Frontal cortex (tissue), 4 donors: ENCODE measurements at places on chromosomes 7 and 10. TPM values are rescaled to one million over a fixed set of nuclear protein-coding genes. Genes with fewer than 3 reads are reported as not detected.
A peak's percentile ranks its signal among the peaks of the same experiment; 100 is the strongest.

MYL7 gene
- total RNA-seq, result 1.6 TPM

WEE2 gene
- total RNA-seq, result under 0.01 TPM

CCDC126 gene
- 42.8 TPM for total RNA-seq

PNLIPRP2 gene
- not detected for total RNA-seq

DNA sequence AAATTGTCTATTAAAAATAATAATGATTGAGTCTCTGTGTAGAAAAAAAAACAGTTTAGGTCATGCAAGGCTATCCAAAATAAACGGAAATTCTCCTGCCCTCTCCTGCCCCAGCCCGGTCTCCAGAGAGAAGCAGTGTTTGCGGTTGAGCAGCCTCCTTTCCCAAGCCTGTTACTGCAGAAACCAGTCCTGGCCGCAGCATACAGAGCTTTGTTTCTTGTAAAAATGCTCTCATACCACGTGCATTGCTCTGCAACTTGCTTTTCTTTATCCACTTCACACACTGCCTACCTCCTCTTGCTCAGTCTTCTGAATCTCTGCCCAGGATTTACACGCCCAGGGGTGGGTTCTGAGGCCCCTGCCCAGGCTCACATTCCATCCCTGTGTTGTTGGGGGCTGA is 34.4 kb upstream of the CUL1 start:
- no peak for DNase-seq

DNA sequence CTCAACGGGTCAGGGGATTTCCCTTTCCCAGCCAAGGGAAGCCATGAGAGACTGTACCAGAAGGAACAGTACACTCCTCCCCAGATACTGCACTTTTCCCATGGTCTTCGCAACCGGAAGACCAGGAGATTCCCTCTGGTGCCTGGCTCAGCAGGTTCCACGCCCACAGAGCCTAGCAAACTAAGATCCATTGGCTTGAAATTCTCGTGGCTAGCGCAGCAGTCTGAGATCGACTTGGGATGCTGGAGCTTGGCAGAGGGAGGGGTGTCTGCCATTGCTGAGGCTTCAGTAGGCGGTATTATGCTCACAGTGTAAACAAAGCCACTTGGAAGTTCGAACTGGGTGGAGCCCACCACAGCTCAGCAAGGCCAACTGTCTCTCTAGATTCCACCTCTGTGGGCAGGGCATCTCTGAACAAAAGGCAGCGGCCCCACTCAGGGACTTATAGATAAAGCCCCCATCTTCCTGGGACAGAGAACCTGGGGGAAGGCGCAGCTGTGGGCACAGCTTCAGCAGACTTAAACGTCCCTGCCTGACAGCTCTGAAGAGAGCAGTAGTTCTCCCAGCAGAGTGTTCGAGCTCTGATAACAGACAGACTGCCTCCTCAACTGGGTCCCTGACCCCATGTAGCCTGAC is 29.6 kb downstream of the SLC16A12 start:
- no peak for DNase-seq

DNA sequence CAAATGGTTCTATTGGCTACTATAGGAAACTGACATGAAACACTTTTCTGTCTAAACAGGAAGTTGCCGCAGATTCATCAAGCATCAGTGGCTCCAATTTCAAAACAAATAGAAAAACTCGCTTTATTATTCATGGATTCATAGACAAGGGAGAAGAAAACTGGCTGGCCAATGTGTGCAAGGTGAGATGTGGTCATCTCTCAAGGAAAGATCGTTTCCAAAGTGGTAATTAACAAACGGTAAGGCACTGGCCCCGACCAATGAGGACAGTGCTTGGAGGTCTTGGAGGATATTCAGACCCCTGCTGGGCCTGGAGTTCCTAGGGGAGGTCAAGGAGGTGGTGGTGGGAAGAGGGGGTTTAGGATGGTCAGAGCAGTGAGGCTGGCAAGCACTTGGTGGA is 2.6 kb downstream of the PNLIP start:
- DNase-seq, result no peak

GRCh38 chr10:135601-136464 is 578 bp downstream of the ZMYND11 start:
- peak; percentile 49 for DNase-seq

DNA sequence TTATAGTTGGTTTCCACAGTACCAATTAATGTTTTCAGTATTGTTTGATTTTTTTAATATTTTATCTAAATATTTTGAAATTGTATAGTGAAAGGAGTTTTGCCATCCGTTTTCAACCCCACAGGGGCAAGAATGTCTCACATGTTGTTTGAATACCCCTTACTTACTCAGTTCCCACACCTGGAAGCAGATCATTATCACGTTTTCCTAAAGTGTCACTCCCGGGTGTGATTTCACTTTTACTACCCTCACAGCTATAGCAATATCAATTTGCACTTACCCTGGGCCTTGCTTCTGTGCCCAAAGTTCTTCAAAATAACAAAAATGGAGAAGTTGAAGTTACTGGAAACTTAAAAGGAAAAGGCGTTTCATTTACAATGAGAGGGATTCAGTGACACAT is 228.1 kb downstream of the CSTF2T start:
- no peak for DNase-seq

DNA sequence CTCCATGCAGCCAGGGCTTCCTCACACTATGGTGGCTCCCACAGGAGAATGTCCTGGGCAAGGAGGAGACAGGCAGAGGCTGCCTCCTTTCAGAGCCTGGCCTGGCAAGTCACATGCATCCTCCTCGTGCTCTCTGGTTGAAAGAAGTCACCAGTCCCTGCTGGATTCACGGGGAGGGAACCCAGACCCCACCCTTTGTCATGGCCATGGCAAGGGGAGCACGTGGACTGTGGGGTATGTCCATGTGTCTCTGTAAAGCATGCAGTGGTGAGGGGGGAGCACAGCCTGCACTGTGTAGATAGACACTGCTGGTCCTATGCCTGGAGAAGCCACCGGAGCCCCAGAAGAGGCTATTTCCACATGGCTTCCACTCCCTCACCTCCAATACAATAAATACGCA is 225.0 kb downstream of the TCERG1L start:
- no peak for DNase-seq

- DNase-seq, result no peak
Observed at GRCh38 chr7:137577184-137577583, 233.7 kb upstream of the PTN start.

DNA sequence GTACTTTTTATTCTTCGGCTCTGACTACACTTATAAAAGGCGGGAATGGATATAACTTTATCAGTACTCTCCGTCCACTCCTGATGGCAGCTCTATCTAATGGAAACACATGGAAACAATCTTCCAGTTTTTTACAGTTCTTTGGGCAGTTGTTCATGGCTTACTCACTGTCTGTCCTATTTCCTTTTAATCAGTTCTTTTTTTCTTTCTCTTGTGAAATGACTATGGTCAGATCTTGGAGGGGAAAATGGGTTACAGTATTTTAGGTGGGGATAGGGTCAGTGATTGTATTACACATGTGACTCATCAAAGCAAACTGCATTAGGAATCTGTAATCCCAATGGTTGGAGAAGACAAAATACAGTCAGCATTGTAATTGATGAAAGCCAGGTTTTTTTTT is 112.4 kb downstream of the BICC1 start:
- DNase-seq, result no peak
